H4 (cell line): ENCODE measurements at places on chromosomes 6 and 20. TPM values are rescaled to one million over a fixed set of nuclear protein-coding genes. Genes with fewer than 3 reads are reported as not detected.

The ZC2HC1B gene
- not detected in 2 replicates for total RNA-seq

The OPRM1 gene
- total RNA-seq, result not detected in 2 replicates

The BPIFB2 gene
- total RNA-seq, result not detected in 2 replicates

The SNAP25 gene
- total RNA-seq, result 0.74 and 1.2 TPM in 2 replicates

The NOX3 gene
- not detected in 2 replicates for total RNA-seq

The GPANK1 gene
- total RNA-seq, result 13.4 and 15.9 TPM in 2 replicates

The NHSL1 gene
- total RNA-seq, result 3.1 and 4.4 TPM in 2 replicates

DNA sequence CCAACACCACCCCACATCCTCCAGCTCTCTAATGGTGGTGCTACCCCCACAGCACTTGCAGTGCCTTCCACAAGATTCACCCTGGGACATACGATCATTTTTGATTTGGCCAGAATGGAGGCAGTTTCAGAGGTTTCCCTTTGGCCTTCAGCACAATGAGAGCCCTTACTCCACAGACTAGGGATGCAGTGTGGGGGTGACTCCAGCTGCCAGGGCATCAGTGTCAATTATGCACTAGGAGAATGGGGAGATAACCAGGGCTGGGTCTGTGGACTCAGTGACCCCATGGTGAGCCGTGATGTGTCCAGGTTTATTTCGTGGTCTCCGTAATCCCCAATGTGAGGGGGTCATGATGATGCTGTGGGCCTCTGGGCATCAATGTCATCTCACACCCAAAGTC, 31.5 kb upstream of the MICB start:
- no peak for DNase-seq

DNA sequence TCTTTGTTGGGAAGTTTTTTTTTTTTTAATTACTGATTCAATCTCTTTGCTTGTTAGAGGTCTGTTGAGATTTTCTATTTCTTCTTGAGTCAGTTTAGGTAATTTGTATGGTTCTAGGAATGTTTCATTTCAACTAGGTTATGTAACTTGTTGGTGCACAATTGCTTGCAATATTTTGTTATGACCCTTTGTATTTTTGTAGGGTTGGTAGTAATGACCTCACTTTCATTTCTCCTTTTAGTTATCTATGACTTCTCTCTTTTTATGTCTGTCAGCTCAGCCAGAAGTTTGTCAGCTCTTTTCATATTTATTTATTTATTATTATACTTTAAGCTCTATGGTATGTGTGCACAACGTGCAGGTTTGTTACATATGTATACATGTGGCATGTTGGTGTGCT, 51.1 kb upstream of the SLC24A3 start:
- no peak for DNase-seq

DNA sequence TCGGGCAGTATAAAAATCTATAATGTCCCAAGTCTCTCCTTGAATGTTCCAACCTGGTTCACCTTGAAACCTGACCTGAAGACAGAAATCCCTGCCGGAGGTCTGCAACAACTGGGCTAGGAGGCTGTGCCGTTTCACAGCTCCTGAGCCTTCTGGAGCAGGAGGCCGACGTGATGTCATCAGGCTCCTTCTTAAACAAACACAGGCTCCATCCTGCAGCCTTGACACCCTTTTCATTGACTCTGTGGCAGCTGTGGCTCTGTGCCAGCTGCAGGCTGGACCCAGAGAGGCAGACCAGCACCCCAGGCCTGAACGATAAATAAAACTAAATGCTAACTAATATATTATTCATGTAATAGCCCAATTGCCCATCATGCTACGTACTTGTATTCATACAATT, 483.9 kb downstream of the CD83 start:
- DNase-seq, result no peak

DNA sequence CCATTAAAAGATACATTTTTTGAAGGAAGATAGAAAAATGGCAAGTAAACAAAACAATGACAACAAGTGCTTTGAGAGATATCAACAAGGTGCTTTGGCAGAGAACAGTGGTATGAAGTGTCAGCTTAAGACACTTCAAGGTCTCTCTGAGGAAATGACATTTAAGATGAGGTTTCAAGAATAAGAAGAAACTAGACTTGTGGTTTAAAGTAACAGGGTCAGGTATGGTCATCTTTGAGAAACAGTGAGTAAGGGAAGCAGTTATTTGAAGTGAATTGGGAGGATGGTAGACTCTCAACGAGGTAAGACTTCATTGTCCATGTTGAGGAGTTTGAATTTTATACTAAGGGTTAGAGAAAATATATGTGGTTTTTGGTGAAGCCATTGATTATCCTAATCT, 77.8 kb downstream of the SYCP2L start:
- no peak for DNase-seq

DNA sequence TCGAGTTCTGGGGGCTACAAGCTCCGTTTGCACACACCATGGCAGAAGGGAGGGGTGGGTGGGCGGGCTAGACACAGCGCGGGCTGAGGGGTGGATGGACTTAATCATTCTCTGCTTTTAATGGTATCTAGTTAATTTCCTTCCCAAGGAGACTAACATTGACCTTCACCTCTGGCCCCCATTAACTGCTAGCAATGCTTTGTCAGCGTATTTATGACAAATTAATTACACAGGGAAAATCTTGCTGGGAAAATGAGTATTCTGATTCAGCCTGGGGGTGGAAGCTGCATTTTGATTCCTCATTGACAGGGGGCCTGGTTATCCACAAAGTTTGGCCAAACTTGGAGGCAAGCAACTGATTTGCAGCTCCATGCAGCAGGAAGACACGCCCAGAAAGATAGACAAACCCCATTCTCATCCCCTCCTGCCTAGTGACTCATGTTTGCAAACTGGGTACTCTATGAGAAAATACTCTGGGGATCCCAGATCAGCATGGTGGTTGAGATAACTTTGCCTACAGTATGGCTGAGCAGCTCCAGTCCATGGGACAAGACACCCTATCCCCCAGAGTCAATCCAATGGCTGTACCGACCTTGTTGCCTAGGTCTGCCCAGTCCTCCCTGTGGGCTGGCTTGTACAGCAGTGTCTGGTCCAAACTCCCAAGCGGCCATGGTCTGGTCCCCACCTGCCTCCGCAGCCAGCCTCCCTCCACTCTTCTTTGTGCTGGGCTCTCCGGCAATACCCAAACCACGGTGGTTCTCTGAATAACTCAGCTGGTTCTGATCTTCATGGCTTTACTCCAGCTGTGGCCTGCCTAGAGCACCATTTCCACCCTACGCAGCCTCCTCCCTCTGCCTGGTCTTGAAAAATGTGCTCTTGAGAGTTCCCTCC, 19.7 kb downstream of the ZBP1 start:
- no peak for DNase-seq

DNA sequence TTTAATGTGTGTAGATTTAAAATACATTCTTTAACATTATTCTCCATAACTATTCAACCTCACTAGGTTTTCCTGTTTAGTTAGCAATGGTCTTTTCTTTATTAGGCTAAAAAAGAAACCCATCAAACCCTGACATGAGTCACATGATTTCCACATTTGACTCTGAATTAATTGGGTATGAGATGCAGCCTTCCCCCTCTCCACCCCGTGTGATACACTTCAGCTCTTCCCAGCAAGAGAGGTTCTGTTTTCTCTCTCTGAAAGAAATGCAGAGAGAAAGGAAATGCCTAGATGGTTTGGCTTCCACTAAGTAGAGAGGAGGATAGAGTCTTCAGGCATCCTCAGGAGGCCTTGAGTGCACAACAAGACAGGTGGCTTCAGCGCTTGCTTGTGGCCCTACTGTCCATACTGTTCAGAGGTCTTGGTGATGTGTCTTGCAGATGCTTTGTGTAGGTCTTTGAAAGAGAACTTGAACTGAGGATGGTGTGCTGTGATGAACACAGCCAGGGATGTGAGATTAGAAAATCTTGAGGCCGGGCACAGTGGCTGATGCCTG, 17.3 kb downstream of the FARS2 start:
- no peak for DNase-seq

GRCh38 chr6:148987982-148988381, 241.2 kb downstream of the UST start:
- no peak for DNase-seq

- peak; percentile 48 for DNase-seq
Measured at GRCh38 chr20:967796-968742, 34.0 kb downstream of the RSPO4 start.

- peak; percentile 11 for DNase-seq
Measured at GRCh38 chr6:19805129-19805481, 32.1 kb upstream of the ID4 start.

DNA sequence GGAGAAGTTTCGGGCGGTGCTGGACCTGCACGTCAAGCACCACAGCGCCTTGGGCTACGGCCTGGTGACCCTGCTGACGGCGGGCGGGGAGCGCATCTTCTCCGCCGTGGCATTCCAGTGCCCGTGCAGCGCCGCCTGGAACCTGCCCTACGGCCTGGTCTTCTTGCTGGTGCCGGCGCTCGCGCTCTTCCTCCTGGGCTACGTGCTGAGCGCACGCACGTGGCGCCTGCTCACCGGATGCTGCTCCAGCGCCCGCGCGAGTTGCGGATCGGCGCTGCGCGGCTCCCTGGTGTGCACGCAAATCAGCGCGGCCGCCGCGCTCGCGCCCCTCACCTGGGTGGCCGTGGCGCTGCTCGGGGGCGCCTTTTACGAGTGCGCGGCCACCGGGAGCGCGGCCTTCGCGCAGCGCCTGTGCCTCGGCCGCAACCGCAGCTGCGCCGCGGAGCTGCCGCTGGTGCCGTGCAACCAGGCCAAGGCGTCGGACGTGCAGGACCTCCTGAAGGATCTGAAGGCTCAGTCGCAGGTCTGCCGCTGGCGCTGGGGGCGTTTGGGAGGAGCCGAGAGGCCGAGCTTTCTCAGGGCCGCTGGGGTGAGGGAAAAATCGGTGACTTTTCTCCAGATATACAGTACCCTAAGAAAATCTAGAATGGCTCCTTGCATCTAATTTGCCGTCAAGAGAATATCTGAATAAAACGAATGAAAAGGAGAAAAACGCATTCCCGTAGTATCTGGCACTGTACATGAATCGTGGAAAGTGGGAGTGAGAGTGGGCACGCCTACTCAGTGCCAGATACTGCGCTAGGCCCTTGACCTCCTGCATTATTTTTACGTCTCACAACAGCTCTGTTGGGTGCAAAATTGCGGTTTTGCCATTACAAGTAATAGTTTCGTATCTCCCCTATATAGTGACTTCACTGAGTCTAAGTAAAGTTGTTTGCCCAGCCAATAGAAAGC, 1.0 kb downstream of the CALHM6 start:
- no peak for DNase-seq

GRCh38 chr6:163226836-163227485, 187.6 kb upstream of the QKI start:
- DNase-seq, result no peak

- DNase-seq, result no peak
Measured at GRCh38 chr6:117956386-117956785, 49.3 kb downstream of the SLC35F1 start.

DNA sequence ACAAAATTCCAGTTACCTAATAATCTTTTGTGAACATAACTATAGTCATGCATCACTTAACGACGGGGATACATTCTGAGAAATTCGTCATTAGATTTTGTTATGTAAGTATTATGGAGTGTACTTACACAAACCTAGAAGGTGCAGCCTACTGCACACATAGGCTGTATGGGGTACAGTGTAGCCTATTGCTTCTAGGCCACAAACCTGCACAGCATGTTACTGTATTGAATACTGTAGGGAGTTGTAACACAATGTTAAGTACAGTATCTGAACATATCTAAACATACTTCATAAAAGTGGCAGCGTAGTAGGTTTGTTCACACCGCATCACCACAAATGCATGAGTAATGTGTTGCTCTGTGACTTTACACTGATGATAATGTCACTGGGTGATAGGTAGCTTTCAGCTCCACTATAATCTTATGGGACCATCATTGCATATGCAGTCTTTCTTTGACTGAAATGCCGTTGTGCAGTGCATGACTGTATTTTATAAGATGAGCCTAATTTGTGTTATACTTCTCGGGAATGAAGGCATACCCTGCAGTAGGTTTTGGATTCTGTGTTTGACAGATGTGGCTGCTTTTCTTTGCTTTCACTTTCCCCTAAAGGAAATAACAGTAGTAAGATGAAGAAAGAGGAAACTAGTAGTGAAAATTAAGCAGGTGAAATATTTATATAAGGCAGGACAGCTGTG, 365.6 kb downstream of the FARS2 start:
- DNase-seq, result no peak

- DNase-seq, result no peak
Measured at GRCh38 chr6:121645100-121645745, 209.8 kb downstream of the GJA1 start.
